ENCODE measurements at places on chromosomes 6 and 20.

- peak; percentile 87 for DNase-seq
Observed at GRCh38 chr20:17843246-17844132, 125.1 kb downstream of the SNX5 start.

- no peak for DNase-seq
Observed at GRCh38 chr20:24686156-24686555, 216.7 kb downstream of the SYNDIG1 start.

DNA sequence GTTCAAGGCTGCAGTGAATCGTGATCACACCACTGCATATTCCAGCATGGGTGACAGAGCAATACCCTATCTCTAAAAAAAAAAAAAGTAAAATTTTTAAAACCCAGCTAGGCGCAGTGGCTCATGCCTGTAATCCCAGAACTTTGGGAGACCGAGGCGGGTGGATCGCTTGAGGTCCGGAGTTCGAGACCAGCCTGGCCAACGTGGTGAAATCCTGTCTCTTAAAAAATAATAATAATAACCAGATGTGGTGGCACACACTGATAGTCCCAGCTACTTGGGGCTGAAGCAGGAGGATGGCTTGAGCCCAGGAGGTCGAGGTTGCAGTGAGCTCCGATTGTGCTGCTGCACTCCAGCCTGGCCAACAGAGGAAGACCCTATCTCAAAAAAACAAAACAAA, 13.5 kb downstream of the MTG2 start:
- DNase-seq, result no peak

GRCh38 chr6:14381829-14382677, 264.5 kb downstream of the CD83 start:
- no peak for DNase-seq

DNA sequence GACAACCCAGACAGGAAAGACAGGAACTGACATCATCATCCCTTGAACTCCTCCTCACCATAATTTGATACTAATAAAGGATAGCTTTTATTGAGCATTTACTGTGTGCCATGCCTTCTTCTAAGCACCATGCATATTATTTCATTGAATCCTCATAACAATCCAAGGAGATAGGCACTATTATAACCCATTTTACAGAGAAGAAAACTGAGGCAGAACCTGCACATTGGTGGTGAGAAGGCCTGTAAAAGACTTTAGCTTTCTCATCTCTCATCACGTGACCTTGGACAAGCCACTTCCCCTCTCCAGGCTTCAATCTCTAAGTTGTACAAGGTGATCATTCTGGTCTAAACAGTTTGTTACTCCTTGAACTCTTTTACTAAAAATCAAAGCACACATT, 34.5 kb upstream of the PREX1 start:
- no peak for DNase-seq

- DNase-seq, result peak; percentile 56
Observed at GRCh38 chr6:75230484-75231325, 12.9 kb downstream of the COX7A2 start.

- no peak for DNase-seq
Observed at GRCh38 chr20:37234254-37234581, 27.4 kb downstream of the GHRH start.

DNA sequence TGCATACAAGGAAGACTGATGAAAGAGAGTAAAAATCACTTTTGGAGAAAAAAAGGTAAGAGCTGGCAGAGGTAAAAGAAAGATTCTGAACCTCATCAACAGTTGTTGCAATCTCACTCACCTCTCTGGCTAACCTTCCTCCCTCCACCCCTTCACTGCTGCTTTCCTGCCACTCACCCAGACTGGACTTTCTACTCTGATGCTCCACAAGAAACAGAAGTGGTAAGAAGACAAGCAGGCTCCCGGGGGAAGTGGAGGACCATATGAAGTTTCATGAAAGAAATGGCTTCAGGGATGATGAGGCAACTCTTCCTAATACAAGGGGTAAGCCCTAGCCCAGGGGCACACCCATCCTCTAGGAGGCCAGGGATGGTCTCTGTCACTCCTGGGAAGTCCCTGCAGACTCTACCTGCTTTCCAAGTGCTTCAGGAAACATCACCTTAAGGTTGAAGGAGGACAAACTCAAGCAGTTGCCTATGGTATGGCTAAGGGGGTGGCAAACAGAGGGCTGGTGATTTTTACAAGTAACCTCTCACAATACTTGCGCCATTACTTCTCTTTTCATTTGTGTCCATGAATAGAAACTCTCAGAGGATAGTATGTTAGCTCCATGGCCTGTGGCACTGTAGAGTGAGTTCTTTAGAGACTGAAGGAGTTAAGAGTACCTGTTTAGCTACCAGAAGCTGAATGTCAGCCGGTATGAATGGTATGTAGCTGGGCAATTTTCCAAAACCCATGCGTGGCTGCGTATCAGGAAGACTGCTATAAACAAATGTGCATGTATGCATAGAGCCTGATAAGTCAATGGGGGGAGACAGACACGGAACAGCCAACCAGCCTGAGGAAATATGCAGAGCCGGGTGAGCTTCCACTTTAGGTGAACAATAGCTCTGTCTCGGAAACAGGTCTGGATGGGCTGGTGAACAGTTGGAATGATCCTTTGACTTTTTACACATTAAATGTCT, 112.0 kb downstream of the BACH2 start:
- DNase-seq, result peak; percentile 87

GRCh38 chr6:147648916-147649315, 140.4 kb downstream of the SAMD5 start:
- no peak for DNase-seq

DNA sequence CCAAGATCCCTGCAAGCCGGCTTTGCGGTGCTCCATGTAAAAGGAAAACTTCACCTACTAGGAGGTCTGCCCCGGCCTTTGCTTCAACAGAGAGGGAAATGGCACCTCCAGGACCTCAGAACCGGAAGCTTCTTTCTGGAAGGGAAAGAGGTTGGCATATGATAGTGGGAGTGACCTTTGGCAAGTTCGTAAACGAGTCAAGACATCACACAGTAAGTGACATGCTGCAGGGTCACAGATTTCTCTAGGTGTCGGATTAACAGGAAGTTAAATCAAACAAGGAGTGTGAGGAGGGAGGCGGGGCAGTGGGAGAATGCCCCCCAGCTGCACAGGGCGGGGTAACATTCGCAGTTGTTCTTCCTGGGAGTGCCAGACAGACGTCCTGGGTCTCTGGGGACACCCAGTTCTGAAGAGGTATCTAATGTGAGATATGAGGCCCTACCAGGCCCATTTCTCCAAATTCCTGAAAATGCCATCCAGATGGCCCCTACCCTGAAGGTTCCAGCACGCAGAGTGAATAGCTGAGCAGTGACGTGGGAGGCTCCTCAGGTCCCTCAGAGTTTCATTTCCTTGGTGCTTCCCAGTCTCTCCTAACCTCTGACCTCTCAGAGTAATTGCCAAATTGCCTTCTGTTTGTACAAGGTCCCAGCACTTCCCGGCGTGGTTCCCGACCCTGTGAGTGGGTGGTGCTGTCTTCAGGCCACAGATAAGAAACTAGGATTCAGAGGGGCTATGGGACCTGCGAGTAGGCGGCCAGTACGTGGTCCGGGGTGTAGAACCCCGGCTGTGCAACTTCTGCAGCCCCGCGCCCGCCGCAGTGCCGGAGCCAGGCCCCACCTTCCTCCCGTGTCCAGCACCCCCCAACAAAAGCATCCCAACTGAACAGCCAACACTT, 1.9 kb downstream of the RRBP1 start:
- DNase-seq, result peak; percentile 80

DNA sequence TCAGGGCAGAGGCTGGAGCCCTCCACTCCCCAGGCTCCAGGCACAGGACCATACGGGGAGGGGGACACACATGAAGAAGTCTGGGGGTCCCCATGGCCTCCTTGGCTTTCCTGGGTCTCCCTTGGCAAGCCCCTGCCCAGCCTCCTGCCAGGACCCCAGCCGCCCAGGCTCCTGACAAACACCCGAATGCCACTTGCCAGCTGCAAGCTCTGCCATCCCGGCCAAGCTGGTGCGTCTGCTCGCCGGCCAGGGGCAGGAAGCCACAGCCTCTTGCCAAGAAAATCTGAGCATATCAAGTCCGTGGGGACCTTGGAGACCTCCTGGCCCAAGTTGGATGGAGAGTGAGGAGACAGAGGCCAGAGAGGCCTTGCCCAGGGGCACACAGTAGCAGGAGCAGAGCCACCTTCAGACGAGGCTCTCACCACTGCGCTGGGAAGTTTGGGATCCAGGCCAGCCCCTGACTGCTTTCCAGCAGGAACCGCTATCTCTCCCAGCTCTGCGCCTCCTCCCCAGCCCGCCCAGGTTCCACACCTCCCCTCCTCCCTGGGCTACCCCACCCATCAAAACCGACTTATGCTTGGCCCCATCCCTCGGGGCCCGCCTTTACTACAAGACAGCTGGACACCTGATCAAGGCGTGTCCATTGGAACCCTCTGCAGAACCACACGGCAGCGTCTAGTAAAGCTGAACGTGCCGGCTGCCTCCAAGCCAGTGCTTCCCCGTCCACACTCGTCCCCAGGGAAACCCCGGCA, 80.2 kb downstream of the GRM4 start:
- DNase-seq, result no peak

DNA sequence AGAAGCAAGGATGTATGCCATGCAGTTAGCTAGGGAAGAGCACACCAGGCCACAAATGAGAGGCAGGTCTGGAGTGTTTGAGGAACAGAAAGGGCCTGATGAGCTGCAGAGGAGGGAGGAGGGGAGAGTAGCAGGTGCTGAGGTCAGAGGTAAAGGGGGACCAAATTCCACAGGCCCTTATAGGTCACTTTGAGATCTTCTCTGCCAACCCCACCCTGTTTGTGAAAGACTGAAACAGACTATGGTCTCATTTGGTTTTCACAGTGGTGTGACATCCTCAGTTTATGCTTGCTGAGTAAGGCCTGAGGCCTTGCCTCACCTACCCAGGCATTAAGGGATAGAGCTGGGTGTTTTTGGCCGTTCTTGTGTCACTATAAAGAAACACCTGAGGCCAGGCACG, 187.7 kb upstream of the MYLIP start:
- no peak for DNase-seq

DNA sequence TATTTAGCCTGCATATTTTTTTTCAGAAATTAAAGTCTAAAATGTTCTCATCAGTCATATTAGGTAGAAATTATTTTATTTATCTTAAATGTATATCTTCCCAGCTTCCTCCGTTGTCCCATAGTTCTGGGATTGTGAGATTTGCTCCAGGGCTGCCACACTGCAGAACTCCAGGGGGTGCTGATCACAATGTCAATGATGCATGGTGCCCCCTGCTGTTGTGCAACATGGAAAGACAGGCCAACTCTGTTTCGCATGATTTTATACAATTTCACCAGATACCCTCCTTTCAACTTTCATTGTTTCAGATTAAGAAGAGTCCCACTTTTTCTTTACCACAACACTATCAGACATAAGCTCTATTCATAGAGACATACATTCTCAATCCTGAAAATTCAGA, 35.9 kb downstream of the ID4 start:
- no peak for DNase-seq

DNA sequence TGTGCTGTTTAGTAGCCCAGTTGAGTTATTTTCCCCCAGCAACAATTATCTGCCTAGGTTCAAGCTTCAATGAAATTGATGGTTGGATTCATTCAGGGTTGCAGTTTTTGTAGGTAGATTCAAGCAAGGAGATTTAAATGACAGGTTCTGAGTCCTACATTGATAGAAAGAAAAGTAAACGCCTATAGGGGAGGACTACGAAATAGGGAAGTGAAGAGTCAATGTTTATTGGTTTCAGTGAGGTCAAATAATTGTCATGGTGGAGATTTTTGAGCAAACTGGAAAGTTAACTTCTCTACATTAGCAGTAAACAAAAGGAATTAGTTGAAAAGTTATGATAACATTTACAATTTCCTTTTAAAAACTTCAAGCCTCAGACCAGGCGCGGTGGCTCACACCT, 734 bp upstream of the WFDC13 start:
- DNase-seq, result no peak

DNA sequence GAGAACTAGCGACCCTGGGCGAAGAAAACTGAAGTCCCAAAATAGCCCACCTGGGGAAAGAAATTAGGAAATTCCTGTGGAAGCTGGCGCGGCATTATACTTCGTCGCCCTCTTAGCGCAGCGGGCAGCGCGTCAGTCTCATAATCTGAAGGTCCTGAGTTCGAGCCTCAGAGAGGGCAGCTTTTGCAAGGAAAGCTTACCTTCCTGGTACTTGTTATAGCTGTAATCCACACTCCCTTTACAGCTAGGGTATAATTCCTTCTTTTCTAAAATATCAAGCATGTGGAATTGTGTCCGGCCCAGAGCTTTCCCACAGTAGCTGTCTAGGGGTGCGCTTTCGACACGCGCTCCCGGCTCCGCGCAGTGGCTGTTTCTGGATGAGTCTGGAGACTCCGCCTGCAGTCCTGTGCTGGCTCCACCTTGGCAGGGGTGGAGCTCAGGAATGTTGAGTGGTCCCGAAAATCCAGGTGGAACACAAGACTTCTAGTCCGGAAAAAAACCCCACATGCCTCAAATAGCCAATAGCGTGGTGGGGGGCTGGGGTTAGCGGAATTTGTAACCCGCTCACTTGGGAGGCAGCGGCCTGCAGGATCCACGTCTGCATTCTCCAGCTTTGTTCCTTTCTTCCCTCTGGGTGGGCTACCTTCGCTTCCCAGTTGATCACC, 83.7 kb upstream of the ZNF322 start:
- DNase-seq, result no peak

- no peak for DNase-seq
Observed at GRCh38 chr20:32582659-32583580, 2.2 kb downstream of the NOL4L start.

GRCh38 chr20:63082939-63083735, 76.4 kb upstream of the BHLHE23 start:
- no peak for DNase-seq

DNA sequence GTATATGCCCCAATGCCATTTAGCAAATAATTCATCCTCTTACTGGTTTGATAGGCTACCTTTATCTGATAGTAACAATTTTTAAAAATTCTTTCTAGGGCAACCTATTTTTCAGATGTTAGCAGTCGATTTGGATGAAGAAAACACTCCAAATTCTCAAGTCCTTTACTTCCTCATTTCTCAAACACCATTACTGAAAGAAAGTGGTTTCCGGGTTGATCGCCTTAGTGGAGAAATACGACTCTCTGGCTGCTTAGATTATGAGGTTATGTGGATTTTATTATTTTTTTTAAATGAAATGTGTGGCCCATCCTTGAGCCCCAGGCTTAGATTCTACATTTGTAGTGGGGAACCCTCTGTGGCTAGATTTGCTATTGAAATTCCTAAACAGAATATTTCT, 26.3 kb downstream of the CDH26 start:
- no peak for DNase-seq

GRCh38 chr6:79334674-79335073, 100.2 kb upstream of the HMGN3 start:
- DNase-seq, result no peak

Measured in renal cortical epithelial cell (primary cell).